Right lobe of liver (tissue), 6 donors: ENCODE measurements at places on chromosomes 6 and 20.

- peak overlapping the region; percentile 35 for H3K27ac ChIP-seq
- H3K27me3 ChIP-seq = no peaks in the 10 kb centered on the region
- H3K36me3 ChIP-seq = no peaks in the 10 kb centered on the region
Measured at GRCh38 chr6:158835616-158836221, 16.6 kb upstream of the EZR start.

DNA sequence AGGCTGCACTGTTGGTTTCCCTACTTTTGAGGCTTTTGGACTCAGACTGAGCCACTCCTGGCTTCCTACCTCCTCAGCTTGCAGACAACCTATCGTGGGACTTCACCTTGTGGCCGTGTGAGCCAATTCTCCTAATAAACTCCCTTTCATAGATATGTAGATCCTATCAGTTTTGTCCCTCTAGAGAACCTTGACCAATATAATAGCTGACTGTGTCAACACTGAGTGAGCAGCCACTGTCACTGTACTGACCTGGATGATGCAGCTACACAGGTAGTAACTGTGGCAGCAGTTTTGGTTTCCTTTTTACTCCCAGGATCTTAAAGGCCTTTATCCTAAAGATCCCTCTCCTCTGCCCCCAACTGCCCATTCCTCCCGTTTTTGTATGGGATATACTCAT lies 70.2 kb downstream of the SLC22A3 start:
- H3K27ac ChIP-seq = no peak overlapping the region
- no peak for DNase-seq
- no peaks in the 10 kb centered on the region for H3K27me3 ChIP-seq
- H3K4me1 ChIP-seq = no peaks in the 10 kb centered on the region
- H3K36me3 ChIP-seq = no peaks in the 10 kb centered on the region

DNA sequence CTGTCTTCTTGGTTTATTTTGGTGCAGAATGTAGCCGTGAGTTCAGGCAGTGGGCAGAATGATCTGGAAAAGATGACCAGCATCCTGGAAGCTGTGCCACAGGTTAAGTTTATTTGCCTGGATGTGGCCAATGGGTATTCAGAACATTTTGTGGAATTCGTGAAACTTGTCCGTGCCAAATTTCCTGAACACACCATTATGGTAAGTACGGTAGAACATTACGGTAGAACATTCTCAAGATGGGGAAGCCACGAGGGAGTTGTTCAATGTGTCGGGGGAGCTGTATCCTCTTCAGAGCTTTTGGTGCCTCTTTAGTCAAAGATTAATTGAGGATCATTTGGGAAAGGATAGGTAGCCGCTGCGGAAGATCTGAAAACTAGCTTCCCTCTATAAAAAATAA lies 16.1 kb downstream of the GMPR start:
- H3K4me1 ChIP-seq = no peaks in the 10 kb centered on the region
- no peak overlapping the region for H3K27ac ChIP-seq
- DNase-seq = no peak
- no peak overlapping the region for H3K4me3 ChIP-seq
- H3K27me3 ChIP-seq = no peaks in the 10 kb centered on the region

DNA sequence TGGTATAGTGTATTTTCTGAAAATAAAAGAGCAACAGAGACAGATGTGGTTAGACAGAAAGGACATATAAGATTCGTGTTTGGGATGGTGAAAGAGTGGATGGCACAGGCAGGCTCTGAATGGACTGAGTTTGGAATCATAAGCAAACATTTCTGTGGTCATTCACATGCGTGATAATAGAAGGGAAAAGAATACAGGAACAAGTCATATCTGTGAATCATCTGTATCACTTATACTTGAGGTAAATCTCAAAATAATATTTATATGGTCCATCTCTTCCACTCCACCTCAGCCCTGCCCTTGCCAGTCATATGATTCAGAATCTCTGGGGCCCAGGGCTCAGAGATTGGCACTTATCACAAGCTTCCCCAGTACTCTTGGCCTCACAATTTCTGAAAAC lies 535.1 kb downstream of the BCKDHB start:
- H3K27me3 ChIP-seq = no peaks in the 10 kb centered on the region
- H3K4me1 ChIP-seq = no peaks in the 10 kb centered on the region
- no peak for DNase-seq
- H3K27ac ChIP-seq = no peak overlapping the region
- no peaks in the 10 kb centered on the region for H3K36me3 ChIP-seq

DNA sequence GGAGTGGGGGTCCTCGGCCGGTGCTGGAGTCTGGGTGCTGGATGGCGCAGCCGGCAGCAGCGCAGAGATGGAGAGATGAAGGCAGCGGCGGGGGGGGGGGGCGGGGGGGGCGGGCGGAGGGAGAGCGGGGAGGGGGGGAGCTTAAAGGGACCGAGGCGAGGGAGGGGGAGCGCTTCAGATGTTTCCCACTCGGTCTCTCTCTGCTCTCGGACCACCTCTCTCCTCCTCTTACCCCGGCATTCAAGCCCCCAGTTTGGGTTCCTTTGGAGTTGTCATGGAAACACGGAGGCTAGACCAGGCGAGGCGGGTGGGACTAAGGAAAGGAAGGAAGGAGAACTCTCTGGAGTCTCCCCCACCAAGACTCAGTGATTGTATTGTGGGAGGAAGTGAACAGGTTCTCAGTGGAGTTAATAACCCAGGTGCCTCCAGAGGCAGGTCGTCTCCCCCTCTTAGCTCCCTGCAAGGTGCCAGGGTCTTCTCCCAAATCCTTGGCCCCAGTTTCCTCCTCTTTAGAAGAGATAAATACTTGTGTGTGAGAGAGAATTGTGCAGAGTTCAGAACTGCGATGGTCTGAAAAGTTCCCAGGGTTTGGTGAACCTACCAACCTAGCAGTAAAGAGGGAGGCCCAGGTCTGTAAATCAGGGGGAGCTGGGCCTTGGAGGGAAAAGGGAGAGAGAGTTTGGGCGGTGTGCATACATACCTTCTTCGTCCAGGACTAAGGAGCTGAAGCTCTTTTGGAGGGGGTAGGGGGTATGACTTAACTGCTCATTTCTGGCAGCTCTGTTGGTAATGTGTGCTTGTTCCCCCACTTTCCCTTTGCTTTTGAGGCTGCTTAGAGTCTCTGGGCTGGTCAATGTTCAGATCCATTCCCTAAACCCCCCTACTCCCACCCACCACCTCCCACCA lies at the start of gene PRRT1:
PRRT1 (minus strand) TSS at position 77 of the 906 bp plus-strand sequence. CDS start 112 bp downstream, outside the sequence.
- no peak for DNase-seq
- peak within 1 kb of the TSS; percentile 63 for H3K27ac ChIP-seq
- H3K4me1 ChIP-seq = no peaks in the 10 kb centered on the region
- no peak within 1 kb of the TSS for H3K4me3 ChIP-seq
- no peaks in the 10 kb centered on the region for H3K27me3 ChIP-seq
- no peaks in the 10 kb centered on the region for H3K36me3 ChIP-seq

DNA sequence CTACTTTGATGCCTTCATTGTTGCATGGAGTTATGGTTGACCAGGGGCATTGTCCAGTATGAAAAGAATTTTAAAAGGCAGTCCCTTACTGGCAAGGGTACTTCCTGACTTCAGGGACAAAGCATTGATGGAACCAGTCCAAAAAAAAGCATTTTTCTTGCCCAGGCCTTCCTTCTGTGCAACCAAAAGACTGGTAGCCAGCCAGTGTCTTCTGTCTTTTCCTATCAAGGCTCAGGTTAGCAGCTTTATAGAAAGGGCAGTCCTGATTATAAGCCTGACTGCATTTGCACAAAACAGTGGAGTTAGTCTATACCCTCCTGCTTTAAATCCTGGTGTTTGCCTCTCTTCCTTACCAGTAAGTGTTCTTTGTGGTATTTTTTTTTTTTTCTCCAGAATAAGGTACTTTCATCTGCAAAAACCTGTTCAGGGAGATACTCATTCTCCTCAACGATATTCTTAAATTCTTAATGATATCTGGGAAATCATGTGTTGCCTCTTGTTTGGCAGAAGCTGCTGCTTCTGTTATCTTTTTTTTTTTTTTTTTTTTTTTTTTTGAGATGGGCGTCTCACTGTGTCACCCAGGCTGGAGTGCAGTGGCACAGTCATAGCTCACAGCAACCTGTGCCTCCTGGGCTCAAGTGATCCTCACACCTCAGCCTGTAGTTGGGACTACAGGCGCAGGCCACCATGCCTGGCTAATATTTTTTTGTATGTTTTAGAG lies 33.9 kb downstream of the SCAF8 start:
- H3K4me1 ChIP-seq = no peaks in the 10 kb centered on the region
- no peaks in the 10 kb centered on the region for H3K27me3 ChIP-seq
- DNase-seq = no peak

DNA sequence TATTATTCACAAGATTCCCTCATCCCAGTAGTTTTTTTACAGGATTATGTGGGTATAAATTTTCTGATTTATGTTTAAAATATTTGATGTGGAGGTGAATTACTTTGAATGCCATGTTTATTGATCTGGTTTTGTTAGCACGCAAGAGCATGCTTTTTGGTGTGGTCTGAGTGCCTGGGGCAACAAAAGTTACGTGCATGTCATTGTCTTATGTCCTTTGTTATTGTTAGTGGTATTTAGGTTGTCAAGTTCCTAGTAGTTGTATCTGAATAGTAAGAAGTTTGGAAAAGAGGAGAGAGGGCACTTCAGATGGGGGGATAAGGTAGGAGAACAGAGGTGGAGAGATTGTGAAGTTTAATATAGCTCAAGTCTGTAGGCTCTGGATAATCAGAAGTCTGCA lies 95.0 kb downstream of the ATRN start:
- no peaks in the 10 kb centered on the region for H3K4me1 ChIP-seq
- H3K4me3 ChIP-seq = no peak overlapping the region
- no peak for DNase-seq
- H3K36me3 ChIP-seq = peaks cover 16% of the 10 kb centered on the region
- H3K27me3 ChIP-seq = no peaks in the 10 kb centered on the region

DNA sequence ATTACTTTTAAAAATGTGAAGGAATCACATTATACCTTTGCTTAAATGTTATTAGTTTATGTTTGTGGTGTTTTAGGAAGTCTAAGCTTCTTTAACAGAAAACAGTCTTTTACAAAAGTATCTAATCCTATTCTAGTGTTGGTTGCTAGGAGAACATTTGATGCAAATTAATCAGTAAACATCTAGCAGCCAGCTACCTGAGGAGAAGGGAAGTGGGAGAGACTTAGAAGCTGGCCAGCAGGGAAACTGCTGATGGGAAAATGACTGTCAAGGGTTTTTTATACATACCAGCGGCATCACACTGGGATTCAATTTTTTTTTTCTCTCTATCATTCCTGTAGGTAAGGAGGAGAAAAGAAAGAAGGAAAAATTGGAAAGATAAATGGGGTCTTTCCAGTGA lies 686.0 kb upstream of the MMS22L start:
- no peak overlapping the region for H3K27ac ChIP-seq
- DNase-seq = no peak
- H3K27me3 ChIP-seq = no peaks in the 10 kb centered on the region
- H3K4me1 ChIP-seq = no peaks in the 10 kb centered on the region
- no peaks in the 10 kb centered on the region for H3K36me3 ChIP-seq
- H3K4me3 ChIP-seq = no peak overlapping the region

- no peak for DNase-seq
- H3K36me3 ChIP-seq = no peaks in the 10 kb centered on the region
- H3K4me3 ChIP-seq = no peak overlapping the region
- H3K4me1 ChIP-seq = no peaks in the 10 kb centered on the region
- no peak overlapping the region for H3K27ac ChIP-seq
Measured at GRCh38 chr6:156337801-156338200, 439.4 kb upstream of the ARID1B start.

DNA sequence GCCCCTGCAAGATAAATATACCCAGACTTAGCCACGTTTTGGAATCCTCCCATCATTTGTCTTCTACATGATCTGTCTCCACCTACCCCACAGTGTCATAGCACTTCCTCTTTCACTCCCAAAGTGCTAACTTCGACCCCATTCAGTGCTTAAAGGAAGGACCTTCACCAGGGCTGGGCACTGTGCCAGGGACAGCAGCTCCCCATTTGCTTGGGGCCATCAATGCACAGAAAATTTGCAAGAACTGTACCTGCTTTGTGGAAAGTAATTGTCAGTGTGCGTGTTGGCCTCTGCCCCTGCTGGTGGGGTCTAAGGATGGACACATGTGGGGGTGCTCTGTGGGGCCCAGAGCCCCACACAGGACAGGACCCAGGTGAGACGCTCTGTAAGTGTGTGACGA lies 5.2 kb upstream of the BPIFA2 start:
- no peak overlapping the region for H3K27ac ChIP-seq
- H3K27me3 ChIP-seq = no peaks in the 10 kb centered on the region
- H3K4me1 ChIP-seq = no peaks in the 10 kb centered on the region
- DNase-seq = no peak

DNA sequence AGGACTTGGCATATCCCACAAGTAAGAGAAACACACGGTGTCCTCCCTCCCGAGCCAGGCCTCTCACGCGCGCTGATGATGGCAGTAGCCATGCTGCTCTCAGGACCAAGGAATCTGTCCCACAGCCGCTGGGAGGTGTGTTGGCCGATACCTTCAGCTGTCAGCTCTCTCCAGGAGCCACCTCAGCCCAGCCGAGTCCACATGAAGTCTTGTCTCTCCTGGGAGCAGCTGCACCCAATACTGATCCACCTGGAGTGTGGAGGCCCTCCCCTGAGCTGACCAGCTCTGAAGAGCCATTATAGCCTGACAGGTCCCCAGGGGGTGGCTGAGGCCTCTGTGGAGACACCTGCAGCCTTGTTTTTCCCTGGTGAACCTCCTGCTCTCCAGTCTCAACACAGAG lies 23.8 kb upstream of the NXT1 start:
- no peaks in the 10 kb centered on the region for H3K36me3 ChIP-seq
- no peak for DNase-seq
- H3K4me1 ChIP-seq = no peaks in the 10 kb centered on the region
- no peaks in the 10 kb centered on the region for H3K27me3 ChIP-seq

GRCh38 chr20:62200491-62201172 lies 17.8 kb downstream of the MTG2 start:
- H3K36me3 ChIP-seq = peaks cover 26% of the 10 kb centered on the region
- no peak for DNase-seq
- H3K4me3 ChIP-seq = no peak overlapping the region

GRCh38 chr20:36866164-36866563 lies 9.8 kb upstream of the TLDC2 start:
- no peak overlapping the region for H3K4me3 ChIP-seq
- peaks cover 7% of the 10 kb centered on the region for H3K4me1 ChIP-seq
- no peaks in the 10 kb centered on the region for H3K36me3 ChIP-seq
- no peak overlapping the region for H3K27ac ChIP-seq

DNA sequence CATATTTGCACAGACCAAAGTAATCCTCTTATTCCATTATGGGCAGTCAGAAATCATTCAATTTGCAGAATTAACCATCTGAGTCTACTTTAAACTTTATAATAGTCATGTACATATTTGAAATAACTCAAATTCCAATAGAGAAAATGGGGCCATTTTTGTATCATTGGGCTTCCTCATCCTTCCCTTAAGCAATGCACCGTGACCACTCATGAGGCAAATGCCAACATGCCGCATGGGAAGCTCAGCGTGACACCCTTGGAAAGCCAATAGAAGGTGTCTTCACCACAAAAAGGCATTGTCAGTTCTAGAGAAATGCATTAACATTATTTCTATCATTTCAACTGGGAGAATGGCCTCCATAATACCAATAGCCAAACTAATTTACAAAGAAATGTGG lies 38.5 kb downstream of the SIM1 start:
- DNase-seq = no peak
- no peak overlapping the region for H3K27ac ChIP-seq
- no peaks in the 10 kb centered on the region for H3K27me3 ChIP-seq
- no peaks in the 10 kb centered on the region for H3K4me1 ChIP-seq
- H3K4me3 ChIP-seq = no peak overlapping the region
- H3K36me3 ChIP-seq = no peaks in the 10 kb centered on the region
